Kidney (tissue), 22 donors: ENCODE measurements at places on chromosomes 3 and 15. TPM values are rescaled to one million over a fixed set of nuclear protein-coding genes. Genes with fewer than 3 reads are reported as not detected.

Gene GHSR
- total RNA-seq, result not detected

Gene SLC22A14
- total RNA-seq, result 0.19 TPM

Gene COL7A1
- total RNA-seq, result 13.1 TPM

Gene FAM3D
- total RNA-seq, result 0.60 TPM

Gene HRG
- 0.35 TPM for total RNA-seq
